ENCODE measurements at places on chromosomes 7 and 10.
A peak's percentile ranks its signal among the peaks of the same experiment; 100 is the strongest.

DNA sequence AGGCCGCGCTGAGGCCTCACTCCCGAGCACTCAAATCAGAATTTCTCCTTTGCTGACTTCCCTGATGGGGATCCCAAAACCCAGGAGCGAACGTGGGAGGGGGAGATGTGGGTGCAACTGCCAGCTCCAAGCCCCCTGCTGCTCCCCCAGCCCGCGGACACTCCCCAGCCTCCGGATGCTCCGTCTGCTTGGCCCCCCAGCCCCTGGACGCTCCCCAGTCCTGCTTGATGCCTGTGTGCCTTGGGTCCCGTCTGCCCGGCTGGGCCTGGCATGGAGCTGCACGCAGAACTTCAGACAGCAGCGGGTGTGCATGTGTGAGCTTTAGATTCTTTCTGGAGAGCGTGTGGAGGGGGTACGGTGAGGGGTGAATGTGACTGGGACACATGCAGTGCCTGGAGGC lies 4.7 kb upstream of the SHH start:
- no peak for DNase-seq

GRCh38 chr10:71622154-71622526 lies 97.4 kb downstream of the C10orf105 start:
- DNase-seq, result no peak

DNA sequence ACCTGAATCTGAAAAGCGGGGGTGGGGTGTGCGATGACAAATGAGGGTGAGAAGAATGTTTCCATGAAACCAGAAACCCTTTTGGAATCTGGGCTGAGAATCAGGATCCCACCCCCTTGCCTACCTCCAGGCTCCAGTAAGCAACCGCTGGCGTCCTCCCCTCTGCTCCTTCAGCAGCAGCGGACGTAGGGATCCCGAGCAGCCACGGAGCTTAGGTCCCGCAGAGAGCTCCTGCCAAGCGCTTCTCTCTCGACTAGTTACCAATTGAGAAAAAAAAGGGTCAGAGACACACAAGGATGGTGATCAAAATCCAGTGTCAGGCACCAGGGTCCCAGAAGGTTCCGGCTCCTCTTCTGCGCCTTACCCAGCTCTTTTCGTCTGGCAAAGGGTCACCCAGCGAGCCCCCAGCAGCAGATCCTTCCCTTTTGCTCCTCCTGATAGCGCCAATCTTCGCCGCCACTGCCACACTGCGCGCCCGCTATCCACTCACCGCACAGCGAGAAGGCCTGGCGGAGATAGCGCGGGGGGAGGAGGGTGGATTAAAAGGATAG lies 733.5 kb downstream of the ZWINT start:
- no peak for DNase-seq

DNA sequence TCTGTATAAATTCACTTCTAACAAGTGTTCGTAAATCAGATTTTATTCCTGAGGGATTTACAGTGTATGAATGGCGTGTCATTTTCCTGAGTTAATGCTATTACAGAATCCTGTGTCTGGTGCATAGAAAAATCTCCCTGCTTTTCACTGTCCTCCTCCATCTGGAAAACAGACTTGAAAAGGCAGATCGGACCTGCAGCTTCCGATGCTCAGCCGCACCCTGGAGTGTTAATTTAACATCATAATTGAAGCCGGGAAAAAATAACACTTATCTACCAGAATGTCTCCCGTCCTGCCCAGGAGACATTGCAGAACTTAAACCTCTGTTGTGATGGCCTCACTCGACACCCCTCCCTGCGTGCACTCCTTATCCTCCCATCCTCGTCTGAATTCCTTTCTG lies 442.1 kb upstream of the FOXK1 start:
- no peak for DNase-seq

- no peak for DNase-seq
These were observed 266.2 kb upstream of the PHF14 start for GRCh38 chr7:10707519-10707918.

DNA sequence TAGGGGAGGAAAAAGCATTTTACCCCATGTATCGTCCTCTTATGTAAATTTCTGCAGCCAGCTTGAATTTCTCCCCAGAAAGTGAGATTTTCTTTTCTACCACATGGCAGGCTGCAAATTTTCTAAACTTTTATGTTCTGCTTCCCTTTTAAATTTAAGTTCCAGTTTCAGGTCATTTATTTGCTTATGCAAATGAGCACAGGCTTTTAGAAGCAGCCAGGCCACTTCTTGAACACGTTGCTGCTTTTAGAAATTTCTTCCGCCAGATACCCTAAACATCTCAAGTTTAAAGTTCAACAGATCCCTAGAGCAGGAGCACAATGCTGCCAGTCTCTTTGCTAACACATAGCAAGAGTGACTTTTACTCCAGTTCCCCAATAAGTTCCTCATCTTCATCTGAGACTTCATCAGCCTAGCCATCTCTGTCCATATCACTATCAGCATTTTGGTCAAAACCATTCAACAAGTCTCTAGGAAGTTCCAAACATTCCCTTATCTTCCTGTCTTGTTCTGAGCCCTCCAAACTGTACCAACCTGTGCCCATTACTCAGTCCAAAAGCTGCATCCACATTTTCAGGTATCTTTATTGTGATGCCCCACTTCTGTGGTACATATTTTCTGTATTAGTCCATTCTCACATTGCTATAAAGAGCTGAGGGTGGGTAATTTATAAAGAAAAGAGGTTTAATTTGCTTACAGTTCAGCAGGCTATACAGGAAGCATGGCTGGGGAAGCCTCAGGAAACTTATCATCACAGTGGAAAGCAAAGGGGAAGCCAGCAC lies 16.3 kb downstream of the EZH2 start:
- DNase-seq, result no peak

DNA sequence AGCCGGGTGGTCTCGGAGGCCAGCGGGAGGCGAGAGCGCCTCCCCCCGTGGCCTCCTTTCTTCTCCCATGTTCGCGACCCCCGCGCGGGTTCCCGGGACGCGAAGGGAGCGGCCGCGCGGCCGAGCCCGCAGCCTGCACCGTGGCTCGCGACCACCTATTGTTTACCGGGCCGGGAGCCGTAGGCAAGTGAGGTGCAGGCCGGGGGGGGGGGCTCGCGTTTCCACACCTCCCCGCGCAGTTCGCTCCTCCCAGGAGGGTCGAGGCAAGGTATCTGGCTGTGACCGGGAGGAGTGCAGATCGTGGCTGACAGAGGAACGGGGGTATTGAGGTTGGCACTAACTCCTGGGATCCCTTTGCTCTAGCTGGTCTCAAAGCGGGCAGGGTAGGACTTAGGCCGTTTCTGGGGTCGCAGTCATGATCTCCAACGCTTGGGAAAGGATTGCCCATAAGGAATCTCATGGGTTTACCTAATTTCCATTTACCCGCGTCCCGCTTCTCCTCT lies 734 bp downstream of the PTPN12 start:
- no peak for DNase-seq

DNA sequence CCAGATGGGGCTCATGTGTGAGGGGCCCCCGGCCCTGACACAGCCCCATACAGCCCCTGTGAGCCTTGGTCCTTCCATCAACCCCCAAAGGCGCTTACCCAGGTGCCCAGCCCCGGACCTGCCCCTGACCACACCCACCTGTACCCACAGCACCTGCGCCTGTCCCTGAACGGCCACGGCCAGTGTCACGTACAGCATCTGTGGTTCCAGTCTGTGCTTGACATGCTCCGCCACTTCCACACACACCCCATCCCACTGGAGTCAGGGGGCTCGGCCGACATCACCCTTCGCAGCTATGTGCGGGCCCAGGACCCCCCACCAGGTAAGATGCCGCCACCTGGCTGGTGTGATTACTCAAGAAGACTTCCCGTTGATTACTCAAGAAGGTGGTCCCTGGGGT lies 33.5 kb downstream of the SH2B2 start:
- no peak for DNase-seq

DNA sequence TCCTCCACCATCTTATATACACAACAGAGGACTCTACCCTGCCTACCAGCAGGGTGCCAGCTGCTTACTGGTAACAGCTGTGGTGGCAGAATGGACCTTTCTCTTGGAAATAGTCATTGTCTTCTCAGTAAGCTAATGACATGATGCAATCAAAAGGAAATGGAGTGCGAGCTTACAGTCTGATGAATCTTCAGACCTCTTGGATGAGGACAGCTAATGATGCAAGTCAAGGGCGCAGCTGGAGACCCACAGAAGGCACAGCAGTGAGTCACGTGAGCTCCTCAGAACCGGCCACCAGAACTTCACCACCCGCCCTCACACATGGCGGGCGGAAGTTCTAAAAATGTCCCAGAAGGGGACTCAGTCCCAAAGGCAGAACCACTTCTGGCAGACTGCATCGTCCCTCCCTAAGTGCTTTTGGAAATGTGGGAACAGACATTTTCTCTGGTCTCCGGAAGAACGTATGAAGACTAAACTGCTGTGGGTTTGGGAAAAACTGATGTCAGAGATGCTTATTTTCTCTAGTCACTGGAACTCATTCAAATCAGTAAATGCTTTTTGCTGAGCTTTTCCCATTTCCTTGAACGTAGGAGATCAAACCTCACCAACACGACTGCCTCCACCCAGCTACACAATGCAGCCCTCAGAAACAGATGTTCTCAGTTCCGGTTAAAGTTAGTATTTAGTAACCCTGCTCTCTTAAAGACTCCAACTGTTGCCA lies 96.4 kb downstream of the FAS start:
- DNase-seq, result peak; percentile 82

GRCh38 chr10:29372920-29373319 lies 84.0 kb downstream of the LYZL1 start:
- no peak for DNase-seq

Measured in Right ventricle myocardium superior (tissue), 1 donor.